ENCODE measurements at places on chromosomes 4 and X.

DNA sequence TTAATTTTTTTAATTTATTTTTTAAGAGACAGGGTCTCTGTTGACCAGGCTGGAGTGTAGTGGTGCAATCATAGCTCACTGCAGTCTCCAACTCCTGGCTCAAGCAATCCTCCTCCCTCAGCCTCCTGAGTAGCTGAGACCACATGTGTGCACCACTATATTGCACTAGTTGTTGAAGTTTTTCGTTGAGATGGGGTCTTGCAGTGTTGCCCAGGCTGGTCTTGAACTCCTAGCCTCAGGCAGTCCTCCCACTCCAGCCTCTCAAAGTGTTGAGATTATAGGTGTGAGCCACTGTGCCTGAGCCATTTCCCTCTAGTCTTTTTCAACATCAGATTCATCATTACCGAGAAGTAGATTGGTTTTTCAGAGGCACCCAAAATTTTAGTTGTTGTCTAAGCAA lies 165.7 kb downstream of the DCLK2 start:
- no peak for DNase-seq

DNA sequence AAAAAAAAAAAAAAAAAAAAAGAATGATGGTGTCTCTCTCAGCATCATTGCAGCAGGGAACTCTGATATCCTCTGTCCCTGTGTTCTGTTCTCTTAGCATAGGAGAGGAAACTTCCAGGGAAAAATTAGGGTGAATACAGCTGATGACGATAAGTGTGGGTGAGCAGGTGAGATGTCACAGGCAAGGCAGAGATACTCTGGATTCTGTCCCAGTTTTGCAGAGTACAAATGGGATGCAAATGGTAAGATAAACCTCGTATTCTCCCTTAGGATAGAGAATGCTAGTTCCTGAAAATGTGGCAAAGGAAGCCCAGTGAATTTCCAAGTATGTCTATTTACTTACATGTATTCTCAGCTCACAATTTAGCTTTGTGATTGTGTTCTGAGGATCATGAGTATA lies 671.6 kb upstream of the BOD1L1 start:
- no peak for DNase-seq

DNA sequence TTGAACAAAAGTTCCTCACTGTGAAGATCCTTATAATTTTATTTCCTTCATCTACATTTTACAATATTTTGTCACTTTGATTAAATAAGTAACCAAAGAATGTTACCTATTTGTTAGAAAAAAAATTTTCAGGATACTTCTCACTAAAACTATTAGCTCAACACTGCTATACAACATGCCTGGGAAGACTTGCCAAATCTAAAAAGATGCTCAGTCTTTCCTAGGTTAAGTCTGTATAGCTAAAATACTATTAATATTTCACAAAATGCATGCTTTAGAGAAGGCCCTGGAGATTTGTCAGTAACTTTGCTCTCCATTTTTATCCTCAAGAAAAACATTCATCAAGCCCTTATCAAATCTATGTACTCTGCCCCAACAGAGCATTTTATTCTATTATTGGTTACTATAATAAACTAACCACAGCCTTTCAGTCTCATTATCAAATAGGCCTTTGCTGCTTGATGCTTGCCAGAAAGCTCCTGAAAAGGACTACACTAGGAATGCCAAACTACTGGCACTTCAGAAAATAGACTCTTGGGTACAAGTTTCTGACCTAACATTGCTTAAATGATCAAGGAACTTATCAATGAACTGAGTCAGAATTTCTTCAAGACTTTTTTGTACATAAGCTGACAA lies 17.7 kb downstream of the NEK1 start:
- no peak for DNase-seq

- DNase-seq = no peak
Measured at GRCh38 chr4:1767770-1768366, 25.2 kb upstream of the FGFR3 start.

DNA sequence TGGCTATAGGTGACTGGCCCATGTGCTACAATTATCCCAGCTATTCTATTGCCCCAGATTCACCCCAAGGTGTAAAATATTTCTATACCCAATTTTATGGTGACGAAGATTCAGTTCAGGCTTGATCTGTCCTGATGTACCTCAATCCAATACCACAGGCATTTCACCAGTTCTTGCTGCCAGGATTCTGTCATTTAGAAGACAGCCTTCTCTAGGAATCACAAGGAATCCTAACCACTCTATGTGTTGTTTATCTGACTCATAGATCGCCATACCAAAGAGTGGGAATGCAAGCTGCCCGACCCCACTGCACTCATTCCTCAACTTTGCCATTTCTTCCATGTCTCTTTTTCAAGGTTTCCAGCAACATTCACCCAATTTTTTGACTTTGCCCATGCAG lies 355.0 kb upstream of the EMCN start:
- DNase-seq = no peak

DNA sequence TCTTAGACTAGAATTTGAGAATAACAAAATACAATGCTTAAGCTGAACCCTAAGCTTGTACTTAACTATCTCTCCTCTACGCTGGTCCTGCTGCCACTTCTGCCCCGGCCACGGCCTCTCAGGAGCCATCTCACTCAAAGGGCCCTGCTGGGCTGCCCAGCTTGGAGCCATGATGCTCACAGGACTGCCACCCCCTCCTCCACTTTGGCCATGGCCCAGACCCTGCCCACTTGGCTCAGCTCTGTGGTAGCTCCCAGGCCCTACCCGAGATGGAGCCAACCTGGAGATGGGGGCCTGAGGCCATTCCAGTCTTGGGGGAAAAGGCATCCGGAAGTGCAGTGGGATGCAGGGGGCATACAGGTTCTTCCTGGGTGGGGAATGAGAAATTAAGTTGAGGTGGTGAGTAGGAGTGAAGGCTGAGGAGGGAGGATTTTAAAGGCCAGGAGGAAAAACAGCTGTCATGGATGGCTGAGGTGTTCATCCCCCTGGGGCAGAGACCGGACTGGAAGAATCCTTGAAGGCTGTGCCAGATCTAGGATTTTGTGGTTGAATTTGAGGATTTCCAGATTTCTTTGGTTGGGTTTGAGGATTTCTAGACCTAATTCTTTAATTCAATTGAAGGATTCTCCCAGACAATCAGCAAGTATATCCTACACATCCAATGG lies 824 bp downstream of the SASH3 start:
- DNase-seq = no peak

DNA sequence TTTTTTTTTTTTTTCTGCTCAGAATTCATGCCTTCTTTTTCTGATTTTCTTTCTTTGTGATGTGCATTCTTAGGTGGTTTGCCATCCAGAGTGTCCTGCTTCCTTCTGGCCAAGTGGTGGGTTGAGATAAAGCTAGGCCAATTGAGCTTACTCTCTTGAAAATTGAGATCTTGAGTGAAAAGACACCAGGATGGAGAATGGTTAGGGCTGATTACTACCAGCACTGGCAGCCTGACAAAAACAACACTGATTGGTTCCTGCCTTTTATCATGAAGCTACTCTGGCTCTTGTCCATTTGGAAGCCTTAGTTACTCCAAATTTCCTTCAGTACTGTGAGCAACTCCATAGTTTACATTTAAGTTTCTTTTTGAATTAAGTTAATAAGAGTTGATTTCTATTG lies 404.0 kb downstream of the PPARGC1A start:
- no peak for DNase-seq

DNA sequence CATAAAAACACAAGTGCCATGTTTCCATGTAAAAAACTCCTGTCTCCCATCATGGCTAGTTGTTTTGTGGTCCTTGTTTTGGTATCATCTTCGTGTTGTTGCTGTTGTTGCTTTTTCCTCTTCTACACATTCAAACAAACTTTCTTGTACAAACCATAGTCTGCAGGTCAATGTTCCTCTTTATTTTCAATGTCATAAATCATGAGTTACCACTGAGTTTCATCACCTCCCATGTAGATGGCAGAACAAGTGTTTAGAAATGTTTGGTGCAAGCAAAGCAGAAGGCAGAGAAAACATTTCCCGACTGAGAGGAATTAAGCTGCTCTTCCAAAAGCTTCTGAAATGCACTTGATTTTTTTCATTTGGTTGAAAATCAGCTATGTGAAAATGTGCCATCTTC lies 166.0 kb downstream of the ANTXR2 start:
- no peak for DNase-seq

GRCh38 chr4:61293707-61294400 lies 93.7 kb downstream of the ADGRL3 start:
- no peak for DNase-seq

- DNase-seq = no peak
Measured at GRCh38 chrX:23938690-23939089, 30.9 kb downstream of the CXorf58 start.

GRCh38 chr4:154502111-154502510 lies 10.5 kb upstream of the DCHS2 start:
- DNase-seq = no peak

DNA sequence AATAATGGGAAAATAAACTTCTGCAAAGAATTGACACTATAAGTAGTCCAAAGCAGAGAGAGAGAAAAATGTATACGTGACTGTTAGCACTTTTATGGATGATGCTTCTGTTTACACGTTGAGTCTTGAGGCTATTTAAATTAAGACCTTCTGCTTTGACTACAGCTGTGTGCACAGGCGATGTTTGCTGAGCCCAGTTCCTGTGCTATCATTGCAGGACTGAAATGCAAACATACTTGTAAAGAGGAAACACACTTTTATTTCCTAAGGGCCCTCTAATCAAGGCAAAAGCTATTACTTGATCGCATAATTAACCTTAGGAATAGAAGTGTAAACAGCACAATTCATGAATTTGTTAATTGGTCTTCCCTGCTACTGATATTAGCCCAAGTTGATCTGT lies 226.9 kb downstream of the FBXW7 start:
- DNase-seq = no peak

- DNase-seq = peak; percentile 30
Measured at GRCh38 chrX:131802836-131803626, 220.1 kb upstream of the STK26 start.

- DNase-seq = no peak
Measured at GRCh38 chr4:166323250-166323649, 450.2 kb downstream of the TLL1 start.

GRCh38 chr4:68021185-68021584 lies 57.9 kb upstream of the TMPRSS11A start:
- DNase-seq = no peak

DNA sequence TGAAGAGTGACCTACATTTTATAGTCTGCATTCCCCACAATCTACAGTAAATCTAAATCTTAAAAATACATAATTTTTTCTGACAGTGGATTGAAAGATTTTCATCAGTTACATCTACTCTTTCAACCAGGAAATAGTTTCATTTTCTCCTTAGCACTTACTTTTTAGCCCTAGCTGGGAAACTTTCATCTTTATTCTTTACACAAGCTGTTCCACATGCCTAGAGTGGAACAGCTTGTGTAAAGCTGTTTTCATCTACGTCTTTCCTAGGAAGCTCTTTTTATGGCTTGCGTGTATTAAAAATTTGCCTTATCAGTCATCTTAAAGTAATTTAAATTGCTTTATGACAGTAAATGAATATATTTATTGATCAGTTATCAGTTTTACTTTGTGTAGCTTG lies 40.5 kb downstream of the RBPJ start:
- no peak for DNase-seq

DNA sequence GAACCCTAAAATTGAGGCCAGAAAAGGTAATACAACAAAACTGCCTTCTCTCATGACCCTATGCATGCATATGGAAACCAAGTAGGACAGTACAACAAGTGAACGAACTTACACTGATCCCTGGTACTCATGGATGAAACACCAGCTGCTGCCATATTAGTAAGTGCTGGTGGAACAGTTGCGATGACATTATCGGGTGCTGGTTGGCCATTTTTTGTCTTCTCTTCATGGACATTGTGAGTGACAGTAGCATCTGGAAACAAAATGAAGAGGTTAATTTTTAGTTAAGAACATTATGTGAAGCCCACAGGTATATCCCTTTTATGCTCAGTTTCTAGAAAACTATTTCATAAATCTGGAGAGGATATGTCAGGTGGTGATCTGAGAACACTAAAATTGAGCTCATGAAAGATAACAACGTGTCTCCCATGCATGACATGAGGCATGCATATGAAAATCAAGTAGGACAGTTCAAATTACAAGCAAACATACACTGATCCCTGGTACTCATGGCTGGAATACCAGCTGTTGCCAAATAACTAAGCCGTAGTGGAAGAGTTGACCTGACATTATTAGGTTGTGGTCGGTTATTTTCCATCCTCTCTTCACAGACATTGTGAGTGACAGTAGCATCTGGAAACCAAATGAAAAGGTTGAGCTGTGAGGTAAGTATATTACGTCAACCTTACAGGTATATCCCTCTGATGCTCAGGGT lies 74.2 kb upstream of the CT45A1 start:
- no peak for DNase-seq

DNA sequence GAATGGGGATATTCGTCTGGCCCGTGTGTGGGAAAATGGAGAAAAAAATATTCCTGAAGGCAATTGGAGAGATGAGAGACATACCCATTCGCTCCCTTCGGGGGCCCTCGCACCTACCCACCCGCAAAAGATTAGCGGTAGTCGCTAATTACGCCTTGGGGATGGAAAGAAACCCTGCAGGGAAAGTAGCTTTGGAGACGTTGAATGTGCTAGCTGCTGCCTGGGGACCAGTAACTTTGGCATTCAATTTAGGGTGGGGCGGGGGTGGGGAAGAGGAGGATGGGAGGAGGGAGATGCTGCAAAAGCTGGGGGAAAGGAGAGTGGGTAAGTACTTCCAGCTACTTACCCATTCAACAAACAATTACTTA lies 407 bp upstream of the ZC4H2 start:
- no peak for DNase-seq

DNA sequence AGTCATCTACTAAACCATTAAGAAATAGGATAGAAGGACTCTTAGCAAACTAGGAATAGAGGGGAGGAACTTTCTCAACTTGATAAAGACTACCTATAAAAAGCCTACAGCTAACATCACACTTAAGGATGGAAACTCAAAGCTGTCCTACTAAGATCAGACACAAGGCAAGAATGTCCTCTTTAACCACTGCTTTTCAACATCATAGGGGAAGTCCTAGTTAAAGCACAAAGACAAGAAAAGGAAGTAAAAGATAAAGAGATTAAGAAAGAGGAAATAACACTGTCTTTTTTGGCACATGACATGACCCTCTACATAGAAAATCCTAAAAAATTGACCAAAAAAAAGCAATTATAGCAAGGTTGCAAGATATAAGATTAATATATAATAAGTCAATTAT lies 136.6 kb downstream of the FBXW7 start:
- no peak for DNase-seq

GRCh38 chr4:153520801-153521329 lies 54.7 kb downstream of the TMEM131L start:
- DNase-seq = no peak

GRCh38 chr4:10413177-10413576 lies 44.0 kb downstream of the ZNF518B start:
- no peak for DNase-seq

GRCh38 chrX:137052643-137053235 lies 18.9 kb upstream of the GPR101 start:
- no peak for DNase-seq

DNA sequence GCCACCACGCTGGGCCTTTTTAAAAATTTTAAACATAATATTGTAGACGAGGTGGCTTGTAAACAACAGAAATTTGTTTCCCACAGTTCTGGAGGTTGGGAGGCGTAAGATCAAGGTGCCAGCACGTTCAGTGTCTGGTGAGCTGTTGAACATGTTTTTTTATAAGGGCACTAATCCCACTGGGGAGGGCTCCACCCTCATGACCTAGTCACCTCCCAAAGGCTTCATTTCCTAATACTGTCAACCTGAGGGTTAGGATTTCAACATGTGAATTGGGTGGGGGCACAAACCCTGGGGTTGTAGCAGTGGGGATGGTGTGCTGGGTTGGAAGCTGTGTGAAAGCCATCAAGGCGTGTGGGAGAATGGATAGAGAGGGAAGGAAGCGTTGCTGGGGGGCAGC lies 27.6 kb downstream of the TBC1D14 start:
- no peak for DNase-seq
